ENCODE measurements at places on chromosomes 2 and 18. TPM values are rescaled to one million over a fixed set of nuclear protein-coding genes. Genes with fewer than 3 reads are reported as not detected.

The VWC2L gene
- not detected for total RNA-seq

The DOK6 gene
- total RNA-seq, result 0.45 TPM

The BMP10 gene
- total RNA-seq, result not detected

The FRZB gene
- total RNA-seq, result 20.5 TPM

The ECEL1 gene
- not detected for total RNA-seq

The IL36A gene
- not detected for total RNA-seq

DNA sequence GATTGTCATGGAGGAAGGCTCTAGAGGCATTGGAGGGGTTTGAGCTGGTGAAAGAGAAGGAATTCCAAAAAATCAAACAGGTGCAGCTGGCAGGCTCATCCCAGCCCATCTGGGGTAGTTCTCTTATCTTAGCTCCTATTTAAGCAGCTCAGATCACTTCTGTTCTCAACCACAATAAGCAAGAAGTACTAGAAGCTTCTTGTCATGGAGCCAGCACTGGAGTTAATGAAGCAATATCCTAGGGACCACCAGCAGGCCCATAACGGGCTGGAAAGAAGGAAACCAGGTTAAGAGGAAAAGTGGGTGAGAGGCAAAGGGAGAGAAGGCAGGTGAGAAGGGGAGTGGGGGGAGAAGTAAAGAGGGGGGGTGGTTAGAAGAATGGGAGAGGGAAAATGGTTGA, 100.7 kb upstream of the ZFP36L2 start:
- no peak for DNase-seq

DNA sequence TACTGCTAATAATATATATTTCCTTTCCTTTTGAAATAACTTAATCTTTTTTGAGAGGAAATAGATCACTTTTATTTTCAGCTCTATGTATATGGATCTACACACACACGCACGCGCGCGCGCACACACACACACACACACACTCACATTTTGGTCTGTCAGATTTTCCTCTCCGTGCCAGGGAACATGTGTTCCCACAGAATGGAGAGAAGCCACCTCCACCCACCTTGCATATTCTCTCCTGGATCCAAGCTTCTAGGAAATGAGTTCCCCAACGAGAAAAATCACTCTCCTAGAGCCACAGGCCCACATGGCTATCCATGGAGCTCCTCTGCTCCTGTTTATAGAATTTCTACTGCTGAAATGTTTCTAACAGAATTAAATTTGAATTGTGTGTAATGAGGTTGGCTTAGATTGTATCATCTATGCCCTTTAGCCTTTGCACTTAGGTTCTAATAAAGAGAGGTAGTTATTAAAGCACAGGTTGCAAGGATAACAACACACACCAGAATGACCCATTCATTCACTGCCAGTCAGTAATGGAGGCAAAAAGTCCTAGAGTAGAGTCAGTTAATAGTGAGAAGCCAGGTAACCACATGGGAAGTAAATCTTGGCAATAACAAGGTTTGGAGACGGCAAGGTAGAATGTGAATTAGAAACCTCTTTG, 19.7 kb downstream of the IFIH1 start:
- no peak for DNase-seq

- no peak for DNase-seq
Observed at GRCh38 chr18:24735624-24736231, 275.3 kb downstream of the HRH4 start.

GRCh38 chr2:222992137-222992536, 59.9 kb upstream of the KCNE4 start:
- no peak for DNase-seq

- no peak for DNase-seq
Observed at GRCh38 chr18:61852496-61852895, 40.3 kb downstream of the RNF152 start.

DNA sequence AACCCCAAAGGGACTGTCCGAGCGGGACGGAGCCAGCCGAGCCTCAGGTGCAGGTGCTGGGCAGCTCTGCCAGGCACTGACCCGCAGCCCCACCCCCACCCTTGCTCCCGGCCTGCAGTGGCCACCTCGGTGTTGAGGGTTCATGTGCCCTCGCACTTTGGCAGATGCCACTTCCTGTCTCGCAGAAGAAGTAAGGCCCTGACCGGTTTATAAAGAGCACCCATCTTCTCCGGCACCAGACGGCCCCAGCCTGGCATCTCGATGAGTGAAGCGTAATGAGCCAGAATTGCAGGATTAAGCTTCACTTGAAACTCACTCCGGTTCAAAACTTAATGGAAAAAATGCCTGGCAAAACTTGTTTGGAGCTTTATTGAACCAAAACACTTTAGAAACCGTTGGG, 10.9 kb upstream of the NFATC1 start:
- no peak for DNase-seq

- no peak for DNase-seq
Observed at GRCh38 chr2:240202586-240202985, 62.1 kb upstream of the OTOS start.

Measured in left colon (tissue), 2 donors.